ENCODE measurements at places on chromosomes 5 and 9. TPM values are rescaled to one million over a fixed set of nuclear protein-coding genes. Genes with fewer than 3 reads are reported as not detected.

Gene PKD2L2
- total RNA-seq: not detected

DNA sequence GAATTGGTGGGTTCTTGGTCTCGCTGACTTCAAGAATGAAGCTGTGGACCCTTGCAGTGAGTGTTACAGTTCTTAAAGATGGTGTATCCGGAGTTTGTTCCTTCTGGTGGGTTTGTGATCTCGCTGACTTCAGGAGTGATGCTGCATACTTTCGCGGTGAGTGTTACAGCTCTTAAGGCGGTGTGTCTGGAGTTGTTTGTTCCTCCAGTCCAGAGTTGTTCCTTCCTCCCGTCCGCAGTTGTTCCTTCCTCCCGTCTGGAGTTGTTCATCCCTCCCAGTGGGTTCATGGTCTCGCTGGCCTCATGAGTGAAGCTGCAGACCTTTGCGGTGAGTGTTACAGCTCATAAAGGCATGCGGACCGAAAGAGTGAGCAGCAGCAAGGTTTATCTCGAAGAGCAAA lies 159.6 kb upstream of the ADAMTSL1 start:
- DNase-seq: no peak

- no peak for DNase-seq
These were observed 188.1 kb downstream of the TRPM3 start for GRCh38 chr9:70933321-70933720.

DNA sequence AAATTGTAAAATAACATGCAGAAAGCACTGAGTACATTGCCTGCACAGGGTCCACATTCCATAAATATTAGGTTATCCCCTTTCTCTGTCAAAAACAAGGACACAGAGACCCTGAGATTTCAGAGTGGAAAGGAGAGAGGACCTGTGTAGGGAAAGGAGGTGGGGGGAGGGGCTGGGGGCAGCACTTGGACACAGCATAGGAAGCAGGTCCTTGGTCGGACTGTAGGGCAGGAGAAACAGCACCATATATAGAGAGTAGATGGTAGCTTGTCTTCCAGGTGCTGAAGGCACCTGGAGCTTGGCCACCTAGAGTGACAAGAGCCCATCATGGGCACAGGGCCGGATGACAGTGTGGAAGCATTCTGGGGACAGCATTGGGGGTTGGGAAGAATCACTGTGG lies 2.4 kb downstream of the TPM2 start:
- no peak for DNase-seq

Gene PCDHGB6
- total RNA-seq: 2.6 TPM

DNA sequence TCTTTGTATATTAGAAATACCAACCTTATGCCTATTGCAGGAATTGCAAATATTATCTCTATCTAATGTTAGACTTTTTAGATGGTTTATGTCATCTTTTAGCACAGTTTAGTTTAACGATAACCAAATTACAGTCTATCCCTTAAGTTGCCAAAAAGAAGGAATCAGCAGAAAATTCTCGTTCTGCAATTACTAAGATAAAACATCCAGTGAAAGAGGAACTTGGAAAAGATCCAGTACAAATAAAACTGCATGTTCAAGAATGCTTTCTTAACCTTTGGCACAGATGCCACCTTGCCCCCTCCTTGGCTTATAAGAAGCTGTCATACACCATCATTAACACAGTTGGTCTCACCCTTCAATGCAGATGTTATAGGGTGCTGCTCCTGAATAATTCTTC lies 124.0 kb downstream of the SEMA5A start:
- no peak for DNase-seq

Gene MLANA
- total RNA-seq: 0.04 TPM

- no peak for DNase-seq
These were observed 179.1 kb upstream of the PRLR start for GRCh38 chr5:35409361-35409760.

Gene GAS1
- total RNA-seq: 336 TPM

Gene SLC46A2
- total RNA-seq: not detected

- no peak for DNase-seq
These were observed 189.2 kb downstream of the HINT1 start for GRCh38 chr5:130975847-130976246.

- peak; percentile 69 for DNase-seq
These were observed 6.1 kb upstream of the ZNF79 start for GRCh38 chr9:127418037-127418471.

GRCh38 chr9:4738866-4739586 lies 2.0 kb downstream of the AK3 start:
- DNase-seq: no peak

Gene TTC23L
- total RNA-seq: not detected

- DNase-seq: no peak
These were observed 43.8 kb upstream of the GFPT2 start for GRCh38 chr5:180396926-180397325.

DNA sequence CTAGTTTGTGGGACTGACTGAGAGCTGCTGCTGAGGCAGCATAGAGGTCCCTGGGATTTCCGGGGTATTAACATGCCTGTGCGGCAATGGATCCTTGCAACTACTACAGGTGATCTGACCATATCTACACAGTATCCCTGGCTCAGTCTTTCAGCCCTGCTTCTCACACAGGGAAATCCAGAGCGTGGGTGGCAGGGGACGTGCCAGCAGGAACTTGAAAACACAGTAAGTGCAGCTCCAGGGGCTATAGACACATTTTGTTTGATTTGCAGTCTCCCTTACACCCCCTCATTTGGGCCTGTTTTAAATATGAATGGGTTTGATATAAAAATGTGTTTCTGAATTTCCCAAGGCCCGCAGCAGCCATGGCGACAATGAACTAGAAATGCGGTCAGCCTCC lies 209.5 kb downstream of the DCP2 start:
- no peak for DNase-seq

GRCh38 chr9:109652112-109652511 lies 127.9 kb upstream of the PALM2AKAP2 start:
- no peak for DNase-seq

Gene THBS4
- total RNA-seq: 6.0 TPM

DNA sequence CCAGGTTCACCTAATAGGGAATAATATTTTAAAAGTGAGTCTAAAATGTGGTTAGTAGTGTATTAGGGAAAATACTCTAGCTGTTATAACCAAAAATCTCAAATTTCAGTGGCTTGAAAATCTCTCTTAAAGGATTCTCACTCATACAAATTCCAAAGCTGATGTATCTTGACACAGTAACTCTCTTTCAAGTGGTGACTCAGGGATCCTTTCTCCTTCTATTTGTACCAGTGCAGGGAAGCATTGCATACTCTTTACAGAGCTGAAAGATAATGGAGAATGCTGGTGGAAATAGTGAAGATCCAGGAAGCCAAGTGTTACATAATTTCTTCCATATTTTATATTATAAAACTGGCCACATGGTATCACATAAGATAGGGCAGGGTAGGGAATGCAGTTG lies 560.2 kb upstream of the CDH9 start:
- DNase-seq: no peak

Measured in SJCRH30 (cell line).